Activated T-cell treated with anti-CD3 and anti-CD28 coated beads for 4 hours (primary cell): ENCODE measurements at places on chromosomes 12 and 14.
A peak's percentile ranks its signal among the peaks of the same experiment; 100 is the strongest.

- no peak for DNase-seq
These were observed 112.0 kb downstream of the SLC15A5 start for GRCh38 chr12:16165506-16165905.

DNA sequence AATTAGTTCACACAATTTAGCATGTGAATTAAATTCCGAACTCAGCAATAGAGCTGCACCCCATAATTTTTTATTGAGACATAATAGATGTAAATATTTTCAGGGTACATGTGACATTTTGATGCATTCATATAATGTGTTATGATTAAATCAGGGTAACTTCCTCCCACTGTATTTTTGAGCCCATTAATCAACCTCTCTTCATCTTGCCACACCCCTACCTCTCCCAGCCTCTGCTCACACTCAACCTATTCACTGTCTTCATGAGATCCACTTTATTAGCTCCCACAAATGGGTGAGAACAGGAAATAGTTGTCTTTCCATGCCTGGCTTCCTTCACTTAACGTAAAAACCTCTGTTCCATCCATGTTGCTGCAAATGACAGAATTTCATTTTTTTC, 14.7 kb downstream of the IL26 start:
- no peak for DNase-seq

- DNase-seq: no peak
These were observed 98.8 kb downstream of the FRMD6 start for GRCh38 chr14:51750542-51750941.

DNA sequence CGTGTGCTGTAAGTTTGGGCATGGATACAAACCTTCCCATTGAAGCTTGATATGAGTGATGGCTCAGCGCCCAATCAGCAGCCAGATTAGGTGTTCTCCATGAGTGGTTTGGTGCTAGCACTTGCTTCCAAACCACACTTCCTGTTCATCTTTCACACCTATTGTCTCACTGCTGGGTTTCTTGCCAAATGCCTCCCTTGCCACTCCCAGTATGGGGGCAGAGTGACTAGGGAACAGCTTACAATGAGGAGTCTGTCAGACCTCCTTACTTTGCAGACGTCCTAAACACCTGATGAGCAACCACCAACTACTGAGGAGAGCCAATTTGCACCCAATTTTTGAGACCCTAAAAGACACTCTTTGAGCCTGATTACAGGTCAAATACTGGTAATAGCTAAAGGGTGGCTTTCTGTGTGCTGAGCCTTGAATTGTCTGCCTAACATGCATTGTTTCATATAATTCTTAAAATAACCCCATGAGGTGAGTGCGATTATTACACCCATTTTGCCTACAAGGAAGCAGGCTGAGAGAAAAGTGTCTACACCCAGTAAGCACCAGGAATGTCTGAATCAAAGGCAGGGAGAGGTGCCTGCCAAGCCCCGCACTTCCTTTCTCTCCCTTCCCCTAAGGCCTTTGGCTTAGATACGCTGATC, 48.4 kb upstream of the FOS start:
- peak; percentile 19 for DNase-seq

DNA sequence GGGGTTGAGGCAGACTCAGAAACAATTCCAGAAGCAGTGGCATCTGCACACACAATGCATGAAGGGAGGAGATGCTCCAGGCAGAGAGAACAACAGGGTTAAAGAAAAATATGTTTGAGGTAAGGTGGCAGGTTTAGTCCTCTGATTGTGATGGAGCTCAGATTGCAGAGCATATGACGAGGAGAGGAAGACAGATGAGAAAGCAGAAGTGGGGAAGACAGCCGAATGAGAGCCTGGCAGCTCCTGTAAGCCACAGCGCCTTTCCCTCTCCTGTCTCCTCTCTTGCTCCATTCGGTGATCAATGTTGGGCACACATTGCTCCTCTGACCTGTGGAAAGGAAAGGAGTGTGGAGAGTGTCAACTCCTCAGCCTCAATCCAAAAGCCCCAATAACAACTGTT, 372.2 kb downstream of the GXYLT1 start:
- no peak for DNase-seq

- no peak for DNase-seq
These were observed 98.4 kb downstream of the APAF1 start for GRCh38 chr12:98743362-98743953.

DNA sequence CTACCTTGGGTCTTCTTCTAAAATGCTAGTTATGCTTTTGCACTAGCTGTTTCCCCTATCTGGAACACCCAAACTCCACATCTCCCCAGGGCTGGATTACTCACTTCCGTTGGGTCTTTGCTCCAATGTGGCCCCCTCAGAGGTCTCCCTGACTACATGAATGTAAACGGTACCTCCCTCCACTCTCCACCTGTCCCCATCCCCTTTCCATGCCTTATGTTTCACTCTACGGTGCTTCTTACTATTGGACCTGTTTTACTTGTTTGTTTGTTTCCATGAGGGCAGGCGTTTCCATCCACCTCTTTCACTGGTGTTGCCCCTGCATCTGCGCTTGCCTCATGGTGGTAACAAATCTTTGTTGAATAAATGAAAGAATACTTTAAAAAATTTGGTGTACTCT, 256.4 kb downstream of the SNAPC1 start:
- no peak for DNase-seq

GRCh38 chr14:21226467-21226866, 42.8 kb downstream of the HNRNPC start:
- DNase-seq: no peak

DNA sequence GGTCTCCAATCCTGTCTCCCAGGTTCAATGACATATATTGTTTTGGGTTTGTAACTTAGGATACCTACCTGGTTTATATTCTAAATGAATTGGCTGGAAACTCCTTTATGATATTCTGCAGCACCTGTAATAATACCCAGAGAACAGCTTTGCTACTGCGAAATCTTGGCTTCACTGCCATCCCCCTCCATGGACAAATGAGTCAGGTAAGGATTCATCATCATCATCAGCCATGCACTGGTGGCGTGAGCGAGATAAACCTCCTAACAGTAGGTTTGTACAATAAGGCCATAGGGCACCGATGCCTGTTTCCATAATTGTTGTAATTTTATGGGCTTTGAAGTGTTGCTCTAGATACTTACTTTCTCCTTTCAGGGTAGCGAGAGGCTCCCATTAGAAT, 10.7 kb downstream of the DDX47 start:
- DNase-seq: no peak
